Activated CD4-positive, alpha-beta T cell treated with anti-CD3 and anti-CD28 coated beads, Interleukin-2, amount 50 U/mL, for 16 hours (primary cell): ENCODE measurements at places on chromosomes 6 and 20.

- peak; percentile 37 for DNase-seq
Observed at GRCh38 chr6:107618672-107619071, 128.8 kb downstream of the SOBP start.

GRCh38 chr20:48623906-48624265 lies 203.9 kb downstream of the PREX1 start:
- no peak for DNase-seq

- DNase-seq: no peak
Observed at GRCh38 chr20:60752741-60753420, 499.2 kb upstream of the CDH4 start.

- DNase-seq: no peak
Observed at GRCh38 chr6:138645976-138646640, 127.5 kb upstream of the CCDC28A start.

- DNase-seq: no peak
Observed at GRCh38 chr6:20188630-20189075, 23.6 kb downstream of the MBOAT1 start.

DNA sequence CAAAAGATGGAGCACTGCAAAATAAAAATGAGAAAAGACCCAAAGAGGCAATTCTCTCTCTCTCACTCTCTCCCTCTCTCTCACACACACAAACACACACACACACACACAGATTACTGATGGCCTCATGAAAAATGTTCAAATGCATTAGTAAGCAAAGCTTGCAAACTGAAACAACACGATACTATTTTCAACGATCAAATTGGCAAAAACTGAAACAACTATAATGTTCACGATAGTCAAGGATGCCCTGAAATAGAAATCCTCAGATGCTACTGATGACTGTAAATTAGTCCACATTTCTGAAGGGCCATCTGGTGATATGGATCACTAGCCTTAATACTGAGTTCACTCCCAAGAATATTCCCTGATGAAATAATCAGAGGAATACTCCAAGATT lies 100.8 kb downstream of the TRERF1 start:
- DNase-seq: no peak

- DNase-seq: peak; percentile 81
Observed at GRCh38 chr20:45138561-45139300, 14.5 kb upstream of the WFDC12 start.

DNA sequence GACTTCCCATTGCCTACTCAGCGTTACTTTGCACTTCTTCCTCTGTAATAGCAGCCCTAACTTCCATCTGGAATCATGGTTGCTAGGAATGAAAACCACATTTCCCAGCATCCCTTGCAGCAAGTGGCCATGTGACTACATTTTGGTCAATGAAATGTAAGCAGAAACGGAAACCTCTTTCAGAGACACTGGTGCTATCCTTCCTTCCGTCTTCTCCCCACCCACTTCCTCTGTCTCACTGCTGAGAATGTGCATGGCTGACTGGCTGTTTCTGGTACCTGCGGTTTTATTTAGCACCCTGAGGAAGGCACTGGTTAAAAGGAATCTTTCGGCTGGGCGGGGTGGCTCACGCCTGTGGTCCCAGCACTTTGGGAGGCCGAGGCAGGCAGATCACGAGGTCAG lies 107.4 kb downstream of the SCML4 start:
- DNase-seq: peak; percentile 94

- DNase-seq: no peak
Observed at GRCh38 chr6:170049641-170050561, 241.0 kb downstream of the DLL1 start.

DNA sequence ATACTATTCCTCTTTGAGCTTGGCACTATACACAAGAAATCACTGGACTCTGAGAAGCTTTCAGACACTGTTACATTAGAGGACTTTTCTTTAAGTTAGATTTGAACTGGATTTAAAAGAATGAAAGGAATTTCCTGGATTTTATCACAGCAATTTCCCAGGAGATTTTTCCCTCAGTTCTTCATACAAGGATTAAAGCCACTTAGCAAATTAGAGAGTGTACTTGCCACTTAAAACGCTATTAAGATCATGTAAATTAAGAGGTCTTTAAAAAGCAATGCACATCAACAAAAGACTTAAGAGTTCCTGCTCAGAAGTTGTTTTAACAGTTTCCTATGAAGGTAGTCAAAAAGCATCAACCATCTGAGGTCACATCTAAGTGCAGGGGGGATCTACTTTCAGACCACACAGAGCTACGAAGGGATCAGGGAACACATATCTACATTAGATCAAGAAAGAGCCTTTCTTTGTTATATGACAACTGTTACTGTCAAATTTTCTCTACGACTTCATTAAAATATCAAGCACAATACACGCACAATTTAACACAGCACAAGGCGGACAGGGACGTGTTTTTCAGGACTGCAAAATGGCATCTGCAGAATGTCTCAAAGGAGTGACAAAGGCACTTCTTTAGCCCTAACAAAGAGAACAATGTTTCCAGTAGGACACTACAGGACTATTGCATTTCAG lies 65.8 kb downstream of the EPB41L2 start:
- no peak for DNase-seq

DNA sequence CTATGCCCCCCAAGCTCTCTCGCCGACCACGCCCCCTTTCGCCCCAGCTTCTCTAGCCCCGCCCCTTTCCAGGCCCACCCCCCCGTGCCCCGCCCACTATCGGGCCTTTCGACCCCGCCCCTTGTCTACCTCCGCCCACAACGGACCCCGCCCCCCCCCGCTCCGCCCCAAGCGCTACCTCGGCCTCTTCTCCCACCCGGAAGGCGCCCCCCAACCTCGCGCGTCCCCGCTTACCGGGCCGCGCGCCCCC lies 200 bp downstream of the ZBTB22 start:
- no peak for DNase-seq

DNA sequence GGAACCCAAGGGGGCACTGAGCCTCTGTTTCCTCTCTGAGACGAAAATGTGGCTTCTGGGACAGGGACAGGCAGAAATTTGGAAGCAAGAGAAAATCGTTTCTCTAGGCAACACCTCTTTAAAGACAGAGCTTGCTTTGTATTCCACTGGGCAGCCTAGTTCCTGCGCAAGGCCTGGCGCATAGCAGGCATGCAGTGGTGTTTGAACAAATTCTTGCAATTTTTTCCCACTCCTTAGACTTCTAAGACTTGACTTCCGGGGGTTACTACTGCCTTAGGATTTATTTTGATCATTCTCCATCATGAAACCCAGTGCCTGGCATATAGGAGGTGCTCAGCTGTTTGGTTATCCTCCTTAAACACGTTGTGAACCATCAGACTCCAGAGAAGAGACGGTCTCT lies 249.0 kb upstream of the KCNG1 start:
- DNase-seq: no peak
